ENCODE measurements at places on chromosomes 3 and 15.
A peak's percentile ranks its signal among the peaks of the same experiment; 100 is the strongest.

DNA sequence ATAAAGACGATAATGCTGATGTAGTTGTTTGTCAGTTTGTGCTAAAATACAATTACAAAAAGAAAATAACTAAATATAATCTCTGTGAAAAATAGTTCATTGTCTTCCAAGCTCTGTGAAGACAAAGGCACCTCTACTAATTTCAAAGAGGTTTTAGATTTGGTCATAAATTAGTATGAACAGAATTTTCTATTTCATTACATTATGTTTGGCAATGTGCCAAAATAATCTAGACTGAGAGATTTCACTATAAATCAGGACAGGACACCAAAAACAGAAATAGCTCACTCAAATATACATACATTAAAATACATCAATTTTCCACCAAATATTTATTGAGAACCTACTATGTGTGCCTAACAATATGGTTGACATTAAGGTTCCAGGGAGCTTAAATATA is 264.9 kb upstream of the CCDC54 start:
- no peak for DNase-seq

DNA sequence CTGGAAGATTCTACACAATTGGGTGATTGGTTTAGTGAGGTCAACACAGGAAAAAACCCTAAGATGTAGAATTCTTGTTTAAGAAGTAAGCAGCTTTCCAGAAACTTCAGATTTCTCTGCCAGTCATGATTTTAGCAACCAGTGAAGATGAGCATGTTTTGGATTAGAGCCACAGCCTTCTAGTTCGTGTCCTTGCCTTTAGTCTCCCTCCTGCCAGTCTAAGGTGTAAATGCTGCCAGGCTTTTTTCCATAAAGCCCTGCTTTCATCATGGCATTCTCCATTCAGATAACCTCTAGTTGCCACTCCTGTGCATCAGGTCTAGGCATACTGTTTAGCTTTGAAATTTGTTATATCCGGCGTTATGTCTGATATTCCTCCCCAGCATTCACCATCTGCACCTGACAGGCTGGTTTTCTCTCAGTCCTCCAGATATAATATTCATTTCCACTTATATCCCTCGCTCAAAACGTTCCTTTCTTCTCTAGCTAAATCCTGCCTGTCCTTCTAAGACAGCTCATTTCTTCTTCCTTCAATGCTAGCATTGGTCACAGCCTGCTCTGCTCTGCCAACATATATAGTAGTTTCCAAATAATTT is 37.4 kb downstream of the SYN2 start:
- DNase-seq: no peak

- no peak for DNase-seq
These were observed 27.1 kb upstream of the VPS8 start for GRCh38 chr3:184784731-184785500.

DNA sequence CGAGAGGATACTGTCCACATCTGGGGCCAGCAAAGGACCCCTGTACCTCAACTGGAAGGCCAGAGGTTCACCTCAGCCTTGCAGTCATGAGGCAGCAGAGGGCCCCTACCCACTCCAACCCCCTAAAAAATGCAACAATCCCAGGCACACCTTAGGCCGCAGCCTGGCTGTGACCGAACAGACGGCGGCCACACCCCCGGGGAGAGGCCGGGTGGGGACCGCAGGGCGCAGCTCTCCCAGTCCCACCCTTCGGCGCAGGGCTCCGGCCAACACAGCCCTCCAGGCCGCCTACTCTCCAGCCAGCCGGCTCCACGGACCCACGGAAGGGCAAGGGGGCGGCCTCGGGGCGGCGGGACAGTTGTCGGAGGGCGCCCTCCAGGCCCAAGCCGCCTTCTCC is 457 bp upstream of the DNAJA4 start:
- no peak for DNase-seq

DNA sequence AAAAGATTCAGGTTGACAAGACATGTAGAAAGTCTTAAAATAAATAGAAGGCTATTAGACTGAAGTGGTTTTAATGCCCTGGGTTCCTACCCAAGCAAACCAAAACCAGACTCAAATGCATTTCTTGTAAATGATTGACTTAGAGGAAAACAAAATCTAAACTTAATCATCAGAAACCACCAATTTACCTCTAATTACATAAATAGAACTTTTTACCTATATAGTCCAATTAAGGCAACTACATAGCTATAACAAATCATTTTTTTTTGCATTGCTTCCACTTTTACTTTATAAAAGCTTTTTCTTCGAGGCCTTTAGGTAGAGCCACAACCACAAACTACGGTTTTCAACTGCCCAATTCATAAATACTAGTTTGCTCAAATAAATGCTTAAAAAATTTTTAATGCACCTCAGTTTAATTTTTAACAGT is 231.3 kb upstream of the ARHGEF26 start:
- no peak for DNase-seq

DNA sequence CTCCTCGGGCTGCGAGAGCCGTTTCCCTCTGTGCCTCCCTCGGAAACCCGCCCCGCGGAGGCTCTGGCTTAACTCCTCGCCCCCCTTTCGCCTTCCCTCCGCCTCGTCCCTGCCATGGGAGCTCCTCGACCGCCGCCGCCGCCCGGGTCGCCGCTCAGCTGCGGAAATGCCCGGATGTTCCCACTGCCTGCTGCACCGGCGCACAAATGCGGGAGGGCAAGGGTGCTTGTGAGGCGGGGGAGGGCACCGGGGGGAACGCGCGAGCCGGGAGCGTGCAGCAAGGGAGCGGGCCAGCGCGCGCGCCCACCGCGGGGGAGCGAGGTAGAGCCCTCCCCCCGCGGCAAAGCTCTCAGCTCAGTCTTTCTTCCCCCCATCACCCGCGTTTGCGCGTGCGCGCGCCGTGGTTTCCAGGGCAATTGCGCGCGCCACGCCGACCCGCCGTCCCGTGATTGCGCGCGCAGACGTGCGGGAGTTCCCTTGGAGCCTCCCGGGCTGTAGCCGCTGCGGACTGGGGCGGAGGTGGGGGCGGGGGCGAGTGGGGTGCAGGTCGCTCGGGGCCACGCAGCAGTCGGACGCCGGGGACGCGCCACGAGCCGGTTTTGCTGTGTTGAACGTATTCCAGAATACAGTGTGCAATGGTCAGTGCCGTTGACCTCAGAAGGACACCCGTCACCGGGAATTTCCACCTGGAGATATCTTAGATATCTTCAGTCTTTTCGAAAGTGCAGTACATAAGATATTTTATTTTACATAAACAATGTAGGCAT is at the start of gene DMXL2:
Gene DMXL2 (minus strand): TSS at position 168 of the 767 bp plus-strand sequence. CDS start 226 bp downstream, outside the sequence.
- peak; percentile 95 for DNase-seq

DNA sequence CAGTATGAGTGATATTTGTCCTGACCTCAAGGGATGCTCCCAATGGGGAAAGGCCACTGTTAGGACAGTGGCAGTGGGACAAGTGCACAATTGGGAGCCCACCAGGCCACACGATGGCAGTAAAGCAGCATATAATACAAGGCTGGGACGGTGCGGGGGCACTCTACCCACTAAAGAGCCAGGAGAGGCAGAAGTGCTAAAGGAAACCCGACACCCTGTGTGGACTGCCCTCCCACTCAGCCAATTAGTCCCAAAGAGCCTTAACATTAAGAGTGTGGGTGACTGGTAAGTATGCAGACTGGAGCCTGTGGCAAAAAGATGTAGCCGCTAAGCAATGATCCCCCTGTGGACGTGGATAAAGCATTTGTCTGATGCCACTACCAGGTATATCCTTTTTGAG is 8.2 kb upstream of the ZNF589 start:
- DNase-seq: peak; percentile 84

DNA sequence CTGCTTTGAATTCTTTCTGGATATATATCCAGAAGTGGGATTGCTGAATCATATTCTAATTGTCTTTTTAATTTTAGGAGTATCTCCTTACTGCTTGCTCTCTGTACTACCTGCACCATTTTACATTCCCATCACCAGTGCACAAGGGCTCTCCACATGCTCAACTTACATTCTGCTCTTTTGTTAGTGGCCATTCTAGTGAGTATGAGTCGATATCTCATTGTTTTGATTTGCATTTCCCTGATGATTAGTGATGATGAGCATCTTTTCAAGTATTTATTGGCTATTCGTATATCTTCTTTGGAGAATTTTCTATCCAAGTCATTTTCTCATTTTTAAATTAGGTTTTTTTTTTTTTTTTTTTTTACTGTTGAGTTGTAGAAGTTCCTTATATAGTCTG is 29.5 kb downstream of the PFN2 start:
- no peak for DNase-seq

GRCh38 chr3:60260546-60260945 is 990.7 kb downstream of the FHIT start:
- no peak for DNase-seq

- no peak for DNase-seq
These were observed 207.9 kb upstream of the GAP43 start for GRCh38 chr3:115415246-115415996.

- no peak for DNase-seq
These were observed 554.5 kb upstream of the TBL1XR1 start for GRCh38 chr3:177751770-177752169.

DNA sequence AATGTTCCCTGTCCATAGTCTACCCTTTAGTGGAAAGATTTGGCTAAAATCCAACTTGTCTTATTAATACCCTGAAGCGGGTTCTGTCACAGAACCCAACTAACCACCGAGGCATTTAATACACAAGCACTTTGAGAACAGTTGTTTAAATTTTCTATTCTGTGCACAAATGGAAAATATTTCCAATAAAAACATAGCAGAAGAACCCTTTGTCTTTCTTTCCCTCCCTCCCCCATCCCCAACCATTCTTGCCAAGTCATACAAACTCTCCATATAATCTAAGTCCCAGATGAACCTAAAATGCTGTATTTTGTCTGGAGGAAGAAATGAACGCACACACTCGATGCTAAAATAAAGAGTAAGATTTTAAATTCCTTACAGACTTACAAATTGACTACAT is 126.9 kb upstream of the STRIT1 start:
- DNase-seq: no peak

DNA sequence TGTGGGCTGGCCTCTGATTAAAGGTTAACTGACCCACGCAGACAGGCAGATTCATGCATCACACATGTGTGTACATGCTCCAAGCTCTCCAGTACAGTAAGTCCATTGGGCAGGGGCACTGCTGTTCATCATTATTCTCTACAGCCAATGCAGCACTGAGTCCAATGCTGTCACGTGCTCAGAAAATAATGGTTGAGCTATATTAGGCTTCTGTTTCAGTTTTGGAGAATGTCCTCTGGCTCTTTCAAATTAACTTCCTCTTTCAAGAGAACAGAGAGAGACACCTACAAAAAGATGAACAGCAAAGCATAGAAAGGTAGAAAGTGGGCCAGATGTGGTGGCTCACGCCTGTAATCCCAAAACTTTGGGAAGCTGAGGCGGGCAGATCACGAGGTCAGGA is 202.6 kb downstream of the MEX3B start:
- no peak for DNase-seq

DNA sequence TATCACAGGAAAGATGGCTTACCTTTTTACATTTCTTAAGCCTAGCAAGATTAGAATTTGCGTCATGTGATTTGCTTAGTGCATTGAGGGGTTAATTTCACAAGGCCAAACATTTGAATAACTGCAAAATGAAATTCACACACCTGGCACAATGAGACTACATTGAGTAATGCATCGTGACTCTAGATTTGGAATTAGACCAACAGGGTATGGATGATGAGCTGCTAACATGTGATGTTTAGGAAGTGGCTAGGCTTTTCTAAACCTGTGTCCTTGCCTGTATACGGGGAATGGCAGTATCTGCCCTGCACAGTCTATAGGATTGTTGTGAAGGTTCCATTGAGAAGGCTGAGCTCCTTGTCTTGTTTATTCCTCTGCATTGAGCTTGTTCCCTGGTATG is 160.1 kb downstream of the MFSD1 start:
- no peak for DNase-seq

DNA sequence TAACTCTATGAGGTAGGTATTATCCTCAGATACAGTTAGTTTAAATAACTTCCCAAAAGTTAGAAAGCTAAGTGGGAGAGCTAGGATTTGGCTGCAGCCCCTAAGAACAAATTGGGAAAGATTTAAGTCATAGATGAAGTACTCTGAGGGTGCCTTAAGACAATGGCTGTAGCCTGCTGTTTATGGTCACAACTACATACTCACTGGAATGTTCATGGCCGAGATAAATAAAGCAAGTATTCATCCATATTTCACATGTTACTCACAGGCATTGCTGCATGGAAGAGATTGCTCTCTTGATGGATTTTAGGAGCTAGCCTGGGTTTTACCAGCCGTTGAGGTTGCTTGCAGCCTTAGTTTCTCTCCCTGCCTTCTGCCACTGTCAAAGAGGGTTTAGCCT is 145.0 kb downstream of the CMSS1 start:
- no peak for DNase-seq

DNA sequence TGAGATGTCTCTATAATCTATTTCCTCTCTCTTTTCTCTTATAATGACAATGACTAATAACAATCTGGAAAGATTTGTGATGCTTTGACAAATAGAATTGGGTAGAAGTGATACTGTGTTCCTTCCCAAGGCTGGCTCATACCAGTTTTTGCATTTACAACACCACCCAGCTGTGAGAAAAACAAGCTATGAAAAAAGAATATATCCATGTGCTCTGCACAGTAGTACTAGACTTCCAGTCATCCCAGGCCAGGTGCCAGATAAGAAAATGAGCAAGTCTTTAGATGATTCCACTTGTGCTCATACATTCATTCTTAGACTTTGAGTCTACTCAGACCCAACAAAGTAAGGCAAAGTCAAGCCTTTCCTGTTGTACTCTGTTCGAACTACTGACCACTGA is 350.2 kb upstream of the POU1F1 start:
- DNase-seq: no peak

DNA sequence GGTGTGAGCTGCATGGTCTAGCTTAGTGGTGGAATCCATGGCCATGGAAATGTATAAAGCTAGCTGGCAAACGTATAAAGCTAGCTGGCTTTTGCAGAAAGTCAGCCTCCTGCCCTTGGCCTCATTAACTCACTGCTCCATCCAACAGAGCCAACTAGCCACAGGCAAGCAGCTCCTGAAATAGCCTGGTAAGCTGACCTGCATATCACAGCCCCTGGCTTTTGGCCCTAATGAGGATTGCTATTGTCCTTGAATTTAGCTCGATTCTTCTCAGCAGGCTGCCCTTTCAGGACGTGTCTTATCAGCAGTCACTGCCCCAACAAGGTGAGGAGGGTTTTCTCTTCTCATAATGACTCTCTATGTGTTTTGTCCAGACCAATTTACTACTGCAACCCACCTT is 446.8 kb downstream of the WDR72 start:
- no peak for DNase-seq

- no peak for DNase-seq
These were observed 40.7 kb downstream of the CYP11A1 start for GRCh38 chr15:74326746-74327145.

- DNase-seq: no peak
These were observed 116.6 kb downstream of the TOP2B start for GRCh38 chr3:25547943-25548674.

- no peak for DNase-seq
These were observed 15.9 kb downstream of the ADCY5 start for GRCh38 chr3:123432832-123433523.

Measured in suppressor macrophage treated with lipopolysaccharide for 1 hour (primary cell).